ENCODE measurements at places on chromosomes 6 and 20. TPM values are rescaled to one million over a fixed set of nuclear protein-coding genes. Genes with fewer than 3 reads are reported as not detected.

DDAH2 gene
- 86.7 TPM for total RNA-seq

ID4 gene
- 29.3 TPM for total RNA-seq

LIN28B gene
- total RNA-seq: 21.6 TPM

TM9SF4 gene
- total RNA-seq: 54.1 TPM

OPRM1 gene
- total RNA-seq: not detected
